Endodermal cell (in vitro differentiated cells): ENCODE measurements at places on chromosomes 6 and 20.

DNA sequence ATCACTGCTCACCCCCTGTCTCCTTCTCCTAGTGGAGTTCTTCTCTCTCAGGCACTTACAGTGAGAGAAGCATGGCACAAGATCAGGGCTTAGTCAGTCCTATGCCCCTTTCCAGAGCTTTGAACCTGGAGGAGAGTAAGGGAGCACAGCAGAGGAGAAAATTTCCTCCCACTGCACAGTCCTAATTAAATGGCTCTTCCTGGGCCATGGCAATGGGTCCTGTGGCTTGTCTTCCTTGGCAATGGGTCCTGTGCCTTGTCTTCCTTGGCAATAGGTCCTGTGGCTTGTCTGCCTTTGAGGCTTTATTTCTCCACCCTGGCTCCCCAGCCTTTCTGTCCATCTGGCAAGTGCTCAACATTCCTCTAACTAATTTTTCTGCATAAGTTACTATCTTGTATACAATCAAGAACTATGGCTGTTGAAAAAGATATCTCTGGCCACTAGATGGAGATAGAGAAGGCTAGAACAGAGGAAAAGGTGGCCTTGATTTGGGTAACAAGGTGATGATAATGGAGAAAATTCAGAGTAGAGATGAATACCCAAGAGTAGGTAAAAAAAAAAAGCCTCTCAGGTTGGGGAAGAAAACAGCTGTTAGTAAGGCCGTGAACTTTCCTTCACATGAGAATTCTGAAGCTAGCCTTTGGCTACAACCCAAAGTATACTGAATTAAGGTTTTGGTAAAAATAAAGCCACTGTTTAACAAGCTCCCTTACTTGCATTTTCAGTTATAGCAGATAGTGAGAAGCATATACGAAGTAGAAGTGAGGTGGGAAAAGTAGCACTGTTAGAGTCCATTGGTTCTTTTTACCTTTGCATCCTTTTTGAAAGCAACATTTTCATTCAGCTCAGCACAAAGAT is 504.9 kb downstream of the DOK5 start:
- no peak for DNase-seq

DNA sequence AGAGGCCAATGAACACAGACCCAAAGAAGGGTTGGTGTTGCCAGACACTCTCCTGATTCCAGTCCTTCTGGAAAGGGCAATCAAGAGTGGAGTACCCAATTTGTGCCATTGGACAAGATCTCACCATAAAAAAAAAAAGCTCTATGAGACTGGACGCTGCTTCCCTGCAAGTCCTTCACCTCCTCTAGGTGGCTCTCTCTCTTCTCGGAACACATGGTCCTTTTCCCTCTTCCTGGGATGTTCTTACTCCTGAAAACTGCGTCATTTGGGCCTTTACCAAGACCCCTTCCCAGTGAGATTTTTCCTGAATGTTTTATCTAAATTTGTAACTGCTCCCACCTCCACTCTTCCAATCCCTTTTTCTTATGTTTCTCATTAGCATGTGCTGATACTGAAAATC is 280.8 kb downstream of the FOXA2 start:
- peak; percentile 54 for DNase-seq

DNA sequence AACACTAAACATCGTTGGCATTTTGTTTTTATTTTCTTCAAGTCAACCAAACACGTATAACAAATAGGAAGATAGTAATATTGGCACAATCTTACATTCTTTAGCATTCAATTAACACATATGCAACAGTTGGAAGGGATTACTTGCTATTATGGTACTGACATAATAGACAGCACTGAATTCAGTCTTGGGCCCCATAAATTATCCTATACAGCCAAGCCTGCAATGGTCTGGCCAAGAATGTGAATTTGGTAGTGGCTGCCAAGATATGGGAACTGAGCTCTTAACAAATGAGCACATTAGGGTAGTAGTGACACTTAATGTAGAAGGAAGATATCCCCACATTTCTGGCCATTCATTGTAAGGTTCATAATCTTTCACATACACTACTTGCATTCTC is 44.8 kb upstream of the ARHGAP18 start:
- DNase-seq = no peak

GRCh38 chr6:16129623-16130401 is 926 bp downstream of the MYLIP start:
- peak; percentile 78 for DNase-seq

DNA sequence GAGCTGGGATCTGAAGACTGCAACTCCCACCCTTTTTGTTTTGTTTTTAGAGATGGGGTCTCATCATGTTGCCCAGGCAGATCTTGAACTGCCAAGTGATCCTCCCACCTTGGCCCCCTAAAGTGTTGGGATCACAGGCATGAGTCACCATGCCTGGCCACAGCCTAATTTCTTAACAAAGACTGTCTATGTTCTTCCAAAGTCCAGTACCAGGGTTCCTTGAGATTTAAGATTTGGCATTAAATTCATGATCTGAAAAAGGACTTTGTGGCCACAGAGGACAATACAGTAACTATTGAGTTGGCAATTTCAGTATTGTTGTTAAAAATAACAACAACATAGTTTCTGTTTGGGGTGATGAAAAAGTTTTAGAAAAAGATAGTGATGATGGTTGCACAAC is 28.7 kb upstream of the BEND3 start:
- no peak for DNase-seq

- DNase-seq = peak; percentile 55
These were observed 8.7 kb downstream of the CDS2 start for GRCh38 chr20:5135363-5136012.

GRCh38 chr6:19788686-19789085 is 48.5 kb upstream of the ID4 start:
- DNase-seq = no peak

- DNase-seq = peak; percentile 80
These were observed 133.0 kb downstream of the LCA5 start for GRCh38 chr6:79404261-79404660.

GRCh38 chr6:74656453-74656852 is 549.4 kb downstream of the COL12A1 start:
- no peak for DNase-seq

- no peak for DNase-seq
These were observed 9.0 kb downstream of the OR2W1 start for GRCh38 chr6:29035951-29036350.

GRCh38 chr6:160858886-160859285 is 132.7 kb upstream of the MAP3K4 start:
- no peak for DNase-seq

- DNase-seq = no peak
These were observed 79.1 kb downstream of the TNFRSF21 start for GRCh38 chr6:47230579-47230978.

- DNase-seq = no peak
These were observed 90.5 kb upstream of the EPB41L1 start for GRCh38 chr20:36063916-36064657.

GRCh38 chr6:106084106-106084988 is 1.8 kb upstream of the PRDM1 start:
- DNase-seq = peak; percentile 89

DNA sequence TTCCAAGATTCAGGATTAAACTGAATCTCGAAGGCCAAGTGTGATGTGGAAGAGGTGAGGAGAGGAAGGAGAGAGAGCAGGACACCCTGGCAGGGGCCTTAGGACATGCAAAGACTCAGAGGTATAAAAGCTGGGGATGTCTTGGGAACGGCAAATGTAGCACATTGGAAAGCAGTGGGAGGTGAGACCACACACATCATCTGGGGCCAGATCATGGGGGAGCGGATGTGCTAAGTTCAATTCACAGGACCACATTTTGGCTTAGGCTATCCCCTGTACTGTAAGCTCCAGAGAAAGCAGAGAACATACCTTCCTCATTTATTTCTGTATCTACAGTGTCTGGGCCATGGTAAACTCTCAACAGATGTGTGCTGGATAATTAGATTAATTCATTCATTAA is 59.5 kb upstream of the MBOAT1 start:
- DNase-seq = peak; percentile 58
